Effector memory CD4-positive, alpha-beta T cell (primary cell): ENCODE measurements at places on chromosomes 1 and 21.

DNA sequence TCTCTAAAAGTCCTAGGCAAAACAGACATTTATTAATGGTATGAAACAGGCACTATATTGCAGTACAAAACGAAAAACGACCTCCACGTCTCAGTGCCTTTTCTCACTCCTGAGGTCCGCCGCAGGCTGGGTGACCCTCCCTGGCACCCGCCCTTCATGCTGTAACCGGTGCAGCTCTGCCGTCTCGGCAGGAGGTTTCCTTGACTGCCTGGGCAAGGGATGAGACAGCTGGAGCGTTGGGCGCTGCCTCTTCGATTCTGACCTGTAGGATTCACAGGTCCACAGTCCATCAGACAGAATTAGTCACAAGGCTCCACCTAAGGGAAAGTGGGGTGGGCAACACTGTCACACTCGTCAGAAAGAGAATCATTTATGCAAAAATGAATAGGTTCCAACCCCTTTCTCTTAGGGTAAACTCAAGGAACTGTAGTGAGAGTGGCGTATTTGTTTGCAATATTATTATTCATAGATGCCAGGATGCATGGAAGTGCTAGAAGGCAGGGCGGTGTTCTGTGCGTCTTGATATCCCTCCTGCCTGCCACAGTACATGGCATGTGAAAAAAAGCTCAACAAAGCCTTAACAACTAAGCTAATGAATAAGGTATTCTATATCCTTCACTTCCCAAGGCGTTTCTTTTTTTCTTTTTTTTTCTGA is 23.5 kb upstream of the ZBTB18 start:
- no peak for DNase-seq

DNA sequence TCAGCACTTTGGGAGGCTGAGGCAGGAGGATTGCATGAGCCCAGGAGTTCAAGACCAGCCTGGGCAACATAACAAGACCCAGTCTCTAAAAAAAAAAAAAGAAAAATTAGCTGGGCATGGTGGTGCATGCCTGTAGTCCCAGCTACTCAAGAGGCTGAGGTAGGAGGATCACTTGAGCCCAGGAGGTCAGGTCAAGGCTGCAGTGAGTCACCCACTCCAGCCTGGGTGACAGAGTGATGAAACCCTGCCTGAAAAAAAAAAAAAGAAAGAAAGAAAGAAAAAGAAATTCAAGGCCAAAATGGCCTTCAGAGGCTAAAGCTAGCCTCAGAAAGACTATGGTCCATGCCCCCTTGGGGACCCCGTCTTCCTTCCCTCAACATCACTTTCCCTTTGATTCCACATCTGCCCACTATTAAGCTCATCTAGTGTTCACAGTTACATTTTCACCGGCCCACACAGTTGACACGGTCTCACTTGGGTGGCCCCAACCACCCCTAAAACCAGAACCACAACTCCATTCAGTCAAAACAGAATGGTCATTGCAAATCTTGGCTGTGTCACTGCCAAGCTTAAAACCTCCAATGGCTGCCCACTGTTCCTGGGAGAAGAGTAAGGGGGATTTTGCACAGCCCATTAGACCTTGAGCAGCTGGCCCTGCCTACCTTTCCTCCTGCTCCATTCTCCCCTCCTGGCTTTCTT is 2.1 kb upstream of the CAPN8 start:
- DNase-seq, result no peak

- DNase-seq, result no peak
Measured at GRCh38 chr1:2031546-2032540, 12.7 kb downstream of the GABRD start.

DNA sequence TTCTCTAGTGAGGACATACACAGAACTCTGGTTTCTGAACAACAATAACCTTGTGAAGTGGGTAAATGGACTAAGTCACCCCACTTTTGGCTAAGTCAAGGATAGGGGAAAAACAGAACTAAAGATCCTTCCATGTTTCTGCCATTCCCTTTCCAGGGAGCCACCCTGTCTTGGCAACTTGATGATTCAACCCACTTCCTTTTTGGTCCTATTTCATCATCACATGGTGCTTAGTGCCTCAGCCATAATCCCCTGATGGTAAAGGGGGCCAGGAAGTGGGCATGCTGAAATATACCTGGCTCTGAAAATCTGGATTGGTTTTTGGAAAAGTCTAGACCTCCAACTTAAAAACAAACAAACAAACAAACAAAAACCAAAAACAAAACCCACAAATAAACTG is 206.4 kb upstream of the FOXD3 start:
- DNase-seq, result no peak

GRCh38 chr1:2499986-2500596 is 24.0 kb downstream of the PLCH2 start:
- no peak for DNase-seq
